ENCODE measurements at places on chromosomes 2 and 18.

DNA sequence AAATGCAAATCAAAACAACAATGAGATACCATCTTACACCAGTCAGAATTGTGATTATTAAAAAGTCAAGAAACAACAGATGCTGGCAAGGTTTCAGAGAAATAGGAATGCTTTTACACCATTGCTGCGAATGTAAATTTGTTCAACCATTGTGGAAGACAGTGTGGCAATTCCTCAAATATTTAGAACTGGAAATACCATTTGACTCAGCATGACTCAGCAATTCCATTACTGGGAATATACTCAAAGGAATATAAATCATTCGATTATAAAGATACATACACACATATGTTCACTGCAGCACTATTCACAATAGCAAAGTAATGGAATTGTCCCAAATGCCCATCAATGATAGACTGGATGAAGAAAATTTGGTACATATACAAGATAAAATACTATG is 516.7 kb downstream of the ERBB4 start:
- peak; percentile 82 for DNase-seq

DNA sequence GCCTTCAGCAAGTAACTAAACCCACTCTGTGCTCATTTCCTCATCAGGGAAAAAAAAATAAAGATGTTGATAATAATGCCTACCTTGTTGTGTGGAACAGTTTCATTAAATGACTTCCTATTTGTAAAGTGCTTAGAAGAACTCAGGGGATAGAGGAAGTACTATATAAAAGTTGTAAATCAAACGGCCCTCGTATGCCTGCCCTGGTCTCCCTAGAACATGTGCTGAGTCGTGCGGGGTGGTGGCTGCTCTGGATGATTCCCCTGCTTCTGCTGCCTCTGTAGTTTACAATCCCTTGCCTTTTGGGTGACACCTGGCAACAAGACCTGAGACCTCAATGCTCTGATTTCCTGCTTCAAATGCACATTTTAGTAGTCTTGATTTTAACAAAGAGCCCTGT is 170.0 kb downstream of the CERS6 start:
- DNase-seq, result no peak

DNA sequence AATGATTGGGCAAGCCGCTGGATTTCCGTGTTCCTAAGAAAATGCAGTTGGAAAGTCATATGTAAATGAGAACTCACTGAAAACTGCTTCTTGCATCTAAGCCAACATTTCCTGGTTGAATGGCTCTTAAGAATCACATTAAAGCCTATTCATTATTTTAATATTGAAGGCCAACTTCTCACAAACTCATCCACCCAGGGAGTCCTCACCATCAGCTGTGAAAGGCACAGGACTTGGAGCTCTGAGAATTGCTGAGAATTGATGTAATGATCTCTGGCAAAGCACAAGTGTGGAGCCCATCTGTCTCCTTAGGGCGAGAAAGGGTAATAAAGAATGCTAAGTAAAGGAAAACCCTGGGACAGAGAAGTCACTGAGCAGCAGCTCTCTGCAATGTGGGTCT is 55.9 kb upstream of the APCDD1 start:
- DNase-seq, result no peak

DNA sequence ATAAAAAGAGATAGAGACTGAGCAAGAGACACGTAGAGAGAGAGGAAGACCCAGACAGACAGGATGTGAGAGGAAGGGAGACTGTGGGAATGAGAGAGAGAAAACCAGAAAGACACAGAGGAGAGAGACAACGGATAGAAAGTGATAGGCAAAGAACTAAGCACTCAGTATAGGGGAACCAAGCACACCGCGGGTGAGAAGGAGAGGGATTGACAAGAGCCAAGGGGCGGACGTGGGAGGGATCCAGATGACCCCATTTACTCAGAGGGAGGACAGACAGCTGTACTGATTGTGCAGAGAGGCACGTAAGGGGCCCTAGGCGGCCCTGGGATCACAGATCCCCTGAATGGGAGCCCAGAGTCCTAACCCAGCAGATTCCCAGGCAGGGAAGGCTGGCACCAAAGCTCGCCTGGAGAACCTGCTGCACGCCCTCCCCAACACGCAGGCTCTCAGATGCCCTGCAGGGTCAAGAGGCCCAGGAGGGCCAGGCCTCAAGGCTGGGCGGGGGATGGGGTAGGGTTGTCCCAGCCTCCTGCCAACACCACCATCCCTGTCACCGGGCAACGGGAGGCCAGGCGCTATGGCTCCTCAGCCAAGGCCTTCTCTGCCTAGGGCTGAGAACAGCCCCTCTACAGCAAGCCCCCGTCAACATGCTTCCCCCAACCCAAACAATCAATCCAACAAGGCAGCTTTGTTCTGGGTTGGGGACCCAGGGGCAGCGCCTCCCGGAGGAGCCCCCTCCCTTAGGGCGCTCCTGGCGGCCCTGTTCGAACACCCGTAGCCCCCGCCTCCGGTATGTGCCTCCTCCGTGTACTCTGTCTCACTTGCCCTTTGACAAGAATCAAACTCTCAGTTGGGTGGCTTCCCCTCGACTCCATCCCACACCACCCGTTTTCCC is 579 bp downstream of the LOXL3 start:
- peak; percentile 59 for DNase-seq

DNA sequence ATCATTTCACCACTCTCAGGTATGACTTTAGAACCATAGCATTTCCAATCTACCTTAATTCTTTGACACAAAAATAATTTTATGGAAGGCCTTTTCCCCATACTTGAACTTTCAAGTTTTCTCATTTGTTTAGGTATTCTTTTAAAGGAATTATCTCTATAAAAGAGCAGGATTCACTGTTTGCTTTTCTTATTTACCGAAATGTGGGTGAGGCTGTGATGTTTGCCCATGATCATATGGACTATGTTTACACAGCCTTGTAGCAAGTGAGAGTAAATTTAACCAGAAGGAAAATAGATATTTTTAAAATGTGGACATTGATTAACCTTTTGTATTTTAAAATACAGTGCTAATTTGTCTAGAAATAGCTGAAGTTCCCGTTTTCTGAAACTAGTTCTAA is 26.3 kb downstream of the CAB39 start:
- no peak for DNase-seq

Data from EL (cell line).